IPS-NIHi11 (cell line): ENCODE measurements at places on chromosomes 11 and 22.
A peak's percentile ranks its signal among the peaks of the same experiment; 100 is the strongest.

GRCh38 chr11:57942808-57943207 is 80.9 kb upstream of the OR9Q1 start:
- DNase-seq = no peak

- no peak for DNase-seq
Observed at GRCh38 chr22:42670921-42671709, 21.9 kb upstream of the CYB5R3 start.

- DNase-seq = no peak
Observed at GRCh38 chr11:12675951-12676711, 1.9 kb downstream of the TEAD1 start.

DNA sequence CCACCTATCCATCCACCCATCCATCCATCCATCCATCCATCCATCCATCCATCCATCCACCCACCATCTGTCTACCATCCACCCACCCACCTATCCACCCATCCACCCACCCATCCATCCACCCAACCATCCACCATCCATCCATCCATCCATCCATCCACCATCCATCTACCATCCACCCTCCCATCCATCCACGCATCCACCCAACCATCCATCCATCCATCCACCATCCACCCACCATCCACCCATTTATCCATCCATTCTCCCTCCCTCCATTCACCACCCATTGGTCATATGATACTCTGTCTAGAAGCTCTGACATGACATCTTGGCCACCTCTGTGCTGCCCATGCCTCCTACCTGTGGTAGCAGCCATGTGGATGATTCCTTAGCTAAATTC is 31.7 kb downstream of the MUC2 start:
- no peak for DNase-seq

DNA sequence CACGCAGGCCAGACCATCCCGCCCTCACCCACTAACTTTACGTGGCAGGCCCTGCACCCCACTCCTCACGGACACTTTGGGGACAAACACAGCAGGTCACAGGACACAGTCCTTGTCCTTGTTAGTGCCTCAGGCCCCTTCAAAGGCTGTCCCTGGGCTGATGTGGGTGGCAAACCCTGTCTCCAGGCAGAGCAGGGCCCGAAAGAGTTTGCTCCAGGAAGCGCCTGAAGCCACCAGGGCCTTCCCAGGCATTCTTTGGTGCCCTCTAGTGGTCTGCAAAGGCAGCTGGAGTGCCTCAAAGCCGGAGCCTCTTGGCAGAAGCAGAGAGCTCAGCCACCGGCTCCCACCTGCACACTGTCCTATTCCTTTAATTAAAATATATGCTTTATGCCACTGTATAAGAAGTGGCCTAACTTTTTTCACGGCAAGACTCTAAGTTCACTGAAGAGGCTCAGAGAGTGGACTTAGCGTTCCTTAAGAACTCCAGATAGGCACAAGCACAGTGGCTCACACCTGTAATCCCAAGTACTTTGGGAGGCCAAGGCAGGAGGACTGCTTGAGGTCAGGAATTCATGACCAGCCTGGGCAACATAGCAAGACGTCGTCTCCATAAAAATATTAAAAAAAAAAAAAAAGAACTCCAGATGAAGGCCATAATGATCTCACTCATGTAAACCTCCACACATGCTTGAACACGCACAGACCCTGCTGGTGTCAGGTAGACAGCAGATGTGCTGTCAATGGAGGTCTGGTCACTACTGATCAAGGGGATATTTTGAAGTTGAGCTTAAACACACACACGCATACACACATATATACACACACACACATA is 11.1 kb downstream of the TXN2 start:
- peak; percentile 85 for DNase-seq

DNA sequence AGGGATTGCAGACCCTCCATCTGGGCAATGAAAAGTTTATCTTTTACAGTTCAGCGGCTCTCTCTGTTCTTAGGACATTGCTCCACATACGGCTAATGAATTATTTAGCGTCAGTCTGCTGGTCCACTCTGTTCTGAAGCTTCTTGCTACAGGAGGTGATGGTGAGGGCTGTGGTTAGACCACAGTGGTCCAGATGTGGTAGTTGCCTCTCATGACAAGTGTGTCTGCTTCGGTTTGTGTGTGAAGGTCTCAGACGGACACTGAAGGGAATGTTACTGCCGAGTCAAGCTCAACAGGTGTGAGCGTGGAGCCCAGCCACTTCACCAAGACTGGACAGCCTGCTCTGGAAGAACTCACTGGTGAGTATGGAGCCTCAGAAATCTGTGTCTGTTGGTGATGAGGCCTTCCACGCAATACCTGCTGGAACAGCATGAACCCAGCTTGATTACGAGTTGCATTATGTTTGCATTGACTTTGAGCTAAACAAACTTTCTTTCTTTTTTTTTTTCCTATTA is 220.8 kb downstream of the DBX1 start:
- no peak for DNase-seq

DNA sequence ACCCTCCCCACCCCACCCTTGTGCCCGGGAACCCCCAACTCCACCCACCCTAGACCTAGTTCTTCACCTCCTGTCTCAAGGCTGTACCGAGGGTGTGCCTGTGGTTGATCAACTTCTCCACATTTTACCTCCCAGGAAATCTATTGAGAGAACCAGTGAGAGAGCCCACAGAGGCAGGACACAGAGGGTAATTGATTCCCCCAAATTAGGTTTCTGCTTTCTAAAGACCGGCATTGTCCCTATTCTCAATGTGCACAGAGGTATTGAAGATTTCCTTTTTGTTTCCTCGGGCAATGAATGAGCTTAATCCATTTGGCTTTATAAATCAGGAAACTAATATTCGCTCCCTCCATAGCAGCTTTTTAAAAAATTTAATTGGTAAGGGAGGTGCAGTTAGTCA is 6.0 kb upstream of the LMO1 start:
- no peak for DNase-seq

DNA sequence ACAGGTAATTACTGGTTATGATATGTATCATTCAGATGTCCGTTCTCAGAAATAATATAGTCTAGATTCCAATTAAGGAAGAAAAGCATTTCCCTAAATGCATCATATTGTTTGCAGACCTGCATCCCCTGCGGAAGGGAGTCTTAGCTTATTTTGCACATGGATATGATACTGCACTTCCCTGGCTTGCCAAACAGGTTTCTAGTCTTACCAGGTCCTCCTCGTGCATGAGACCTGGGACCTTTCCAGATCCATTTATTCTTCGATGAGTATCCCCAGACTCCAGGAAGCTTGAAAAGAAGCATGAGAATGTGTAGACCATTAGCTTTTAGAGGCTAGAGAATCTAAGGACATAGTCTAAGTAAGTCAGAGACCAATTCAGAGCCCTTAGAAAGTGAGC is 30.6 kb downstream of the CYB5R2 start:
- DNase-seq = no peak

DNA sequence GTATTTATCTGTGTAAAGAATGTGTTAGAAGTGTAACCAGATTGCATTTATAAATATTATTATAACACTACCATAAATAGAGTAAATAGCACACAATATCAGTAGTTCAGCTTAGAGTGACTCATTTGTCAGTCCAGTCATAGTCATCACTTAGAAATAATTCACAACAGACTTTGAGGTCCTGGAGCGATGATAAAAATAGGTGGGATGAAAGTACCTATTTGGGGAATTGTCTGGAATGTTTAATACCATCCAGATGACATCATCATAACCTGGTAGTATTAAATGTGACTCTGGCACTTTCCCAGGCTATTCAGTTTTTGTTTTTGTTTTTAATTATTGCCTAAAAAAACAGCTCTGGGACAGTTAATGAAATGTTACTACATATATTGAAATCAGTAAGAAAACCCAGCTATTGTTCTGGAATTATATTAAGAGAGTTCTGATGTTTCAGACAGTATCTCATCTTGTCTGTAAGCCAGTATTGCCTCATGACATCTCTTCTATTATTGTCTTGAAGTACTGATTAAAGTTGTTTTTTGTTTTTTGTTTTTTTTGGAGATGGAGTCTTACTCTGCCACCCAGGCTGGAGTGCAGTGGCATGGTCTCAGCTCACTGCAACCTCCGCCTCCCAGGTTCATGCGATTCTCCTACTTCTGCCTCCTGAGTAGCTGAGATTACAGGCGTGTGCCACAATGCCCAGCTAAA is 74.8 kb downstream of the SIK2 start:
- DNase-seq = no peak

GRCh38 chr22:24096758-24097115 is 84.5 kb upstream of the SUSD2 start:
- DNase-seq = no peak

- DNase-seq = no peak
Observed at GRCh38 chr11:85697747-85698146, 11.8 kb upstream of the CCDC89 start.

- DNase-seq = no peak
Observed at GRCh38 chr22:45254388-45254787, 13.7 kb upstream of the KIAA0930 start.

DNA sequence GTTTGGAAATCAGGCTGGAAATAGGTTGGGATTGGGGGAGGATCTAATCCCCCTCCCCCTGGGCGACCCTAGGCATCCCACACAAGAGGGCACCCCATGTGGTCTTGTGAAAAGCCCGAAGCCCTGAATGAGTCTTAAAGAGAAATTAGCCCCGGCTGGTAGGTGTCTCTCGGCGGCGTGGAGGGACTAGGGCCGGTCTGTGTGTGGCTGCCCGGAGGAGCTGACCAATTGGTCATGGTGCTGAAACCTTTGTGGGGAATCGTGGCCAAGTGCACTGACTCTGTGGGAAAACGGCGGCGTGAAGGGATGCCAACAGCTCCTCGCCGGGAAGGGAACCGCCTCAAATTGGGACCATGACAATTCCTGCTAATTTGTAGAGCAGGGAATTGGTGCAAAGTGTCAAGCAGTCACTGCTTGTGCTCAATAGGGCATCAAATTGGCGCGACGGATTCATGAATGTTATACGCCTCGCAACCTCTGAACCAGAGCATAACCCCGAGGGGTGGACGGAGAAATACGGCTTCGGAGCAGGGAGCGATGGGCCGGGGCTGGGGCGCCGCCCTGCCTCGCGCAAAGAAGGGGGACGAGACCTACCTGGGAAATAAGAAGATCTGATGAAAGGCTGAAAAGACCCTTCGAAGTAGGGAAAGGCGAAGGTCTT is 1.5 kb downstream of the DBX1 start:
- peak; percentile 78 for DNase-seq

- DNase-seq = peak; percentile 36
Observed at GRCh38 chr11:72411623-72412419, 22.5 kb downstream of the CLPB start.

GRCh38 chr11:12784987-12785386 is 110.8 kb downstream of the TEAD1 start:
- DNase-seq = no peak

DNA sequence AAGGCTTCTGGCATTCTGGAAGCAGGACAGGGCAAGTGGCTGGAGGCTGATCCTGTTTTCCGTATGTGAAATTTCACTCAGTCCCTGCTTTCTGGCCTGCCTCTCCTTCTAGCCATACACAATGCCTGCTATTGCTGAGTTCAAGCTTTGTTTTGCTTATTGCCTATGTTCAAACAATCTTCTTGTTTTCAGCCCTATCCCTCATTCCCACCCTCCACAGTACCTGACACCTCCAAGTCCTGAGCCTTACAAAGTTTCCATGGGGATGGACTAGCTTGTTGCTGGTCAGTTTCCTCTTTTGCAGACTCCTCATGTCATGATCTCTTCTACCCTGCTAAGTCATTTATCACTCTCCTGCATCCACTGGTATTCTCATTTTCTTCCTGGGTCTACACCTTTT is 38.1 kb downstream of the FAM76B start:
- DNase-seq = no peak

DNA sequence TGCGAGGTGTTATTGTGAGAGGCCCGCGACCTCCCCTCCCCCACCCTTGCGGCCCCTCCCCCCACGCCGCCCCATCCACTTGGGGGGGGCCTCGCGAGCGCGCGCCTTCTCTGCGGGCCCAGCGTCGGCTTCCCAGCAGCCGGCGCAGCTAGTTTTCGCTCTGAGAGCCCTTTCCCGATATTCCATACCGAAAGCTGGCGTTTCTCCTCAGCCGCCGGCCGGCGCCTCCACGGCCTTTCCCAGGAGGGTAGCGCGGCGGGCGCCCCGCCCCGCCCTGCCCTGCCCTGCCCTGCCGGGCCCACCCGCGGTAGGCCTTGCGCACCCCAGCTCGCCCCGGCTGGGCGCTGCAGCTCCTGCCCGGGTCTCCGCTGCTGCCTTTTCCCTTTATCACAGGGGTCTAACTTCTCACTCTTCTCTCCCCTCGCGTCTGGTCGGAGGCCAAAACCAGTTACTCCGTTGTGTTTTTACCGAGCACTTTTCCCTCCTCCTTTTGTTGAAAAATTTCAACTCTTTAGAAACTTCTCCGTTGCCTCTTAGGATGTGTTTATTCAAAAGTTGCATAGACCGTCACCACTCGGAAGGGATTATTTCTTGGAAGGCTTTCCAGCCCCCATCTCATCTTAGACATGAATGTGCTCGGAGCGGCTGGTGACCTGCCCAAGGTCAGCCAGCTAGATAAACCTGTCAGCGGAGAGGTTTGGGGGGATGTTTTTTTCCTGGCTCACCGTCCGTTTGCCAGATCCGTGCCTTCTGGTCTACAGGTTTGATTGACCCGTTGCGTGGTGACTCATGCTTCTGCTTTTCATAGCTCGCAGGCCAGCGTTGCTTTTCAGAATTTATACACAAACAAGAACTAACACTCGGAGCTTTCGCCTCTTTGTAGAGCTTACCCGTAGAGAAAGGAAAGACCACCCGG is 648 bp downstream of the PAFAH1B2 start:
- DNase-seq = peak; percentile 82

DNA sequence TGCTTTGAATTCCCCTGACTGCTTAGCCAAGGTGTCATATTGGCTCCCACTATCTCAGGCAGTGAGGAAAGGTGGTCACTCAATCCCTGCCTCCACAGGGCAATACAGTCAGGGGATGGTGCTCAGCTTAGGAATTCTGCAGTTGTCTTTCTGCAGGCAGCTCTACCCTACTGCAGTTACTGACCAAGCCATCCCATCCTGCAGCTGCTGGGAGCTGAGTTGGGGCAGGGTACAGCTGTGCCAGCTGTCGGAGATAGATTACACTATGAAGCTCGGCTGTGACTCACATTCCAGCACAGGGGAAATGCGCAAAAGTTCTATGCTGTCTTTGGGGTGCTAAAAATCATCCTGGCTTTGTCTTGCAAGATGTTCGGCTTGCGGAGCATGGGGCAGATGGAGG is 4.4 kb upstream of the DAGLA start:
- DNase-seq = no peak

DNA sequence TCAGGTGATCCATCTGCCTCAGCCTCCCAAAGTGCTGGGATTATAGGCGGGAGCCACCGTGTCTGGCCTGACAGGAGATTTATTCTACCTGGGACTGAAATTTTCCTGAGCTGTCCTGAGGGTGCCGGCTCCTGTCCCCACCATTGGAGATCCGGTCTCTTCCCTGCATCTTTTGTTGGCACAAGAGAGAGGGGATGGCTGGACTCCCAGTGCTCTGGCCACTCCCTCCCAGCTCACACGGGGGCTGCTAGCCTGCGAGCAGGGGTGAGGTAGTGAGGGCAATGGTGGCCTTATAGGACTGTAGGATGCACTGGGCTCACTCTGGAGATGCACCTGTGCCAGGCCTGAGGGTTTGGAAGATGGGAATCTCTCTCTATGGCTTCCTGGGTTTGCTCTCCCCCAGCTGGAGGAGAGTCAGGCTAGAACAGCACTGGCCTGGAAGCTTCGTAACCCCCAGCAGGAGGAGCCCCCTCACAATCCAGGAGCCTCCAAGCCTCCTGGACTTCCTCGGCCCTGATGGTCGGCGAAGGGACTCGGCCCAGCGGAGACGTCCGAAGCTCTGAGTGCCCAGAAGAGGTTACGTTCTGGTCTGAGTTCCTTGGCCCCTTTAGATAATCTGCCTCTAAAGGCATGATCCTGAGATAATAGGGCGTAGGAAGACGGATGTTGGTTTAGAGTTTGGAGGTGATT is 106.4 kb downstream of the NECTIN1 start:
- no peak for DNase-seq
